ACHN (cell line): ENCODE measurements at places on chromosomes 12 and 14.

GRCh38 chr14:95273001-95273978 is 46.4 kb downstream of the CLMN start:
- no peak for DNase-seq

DNA sequence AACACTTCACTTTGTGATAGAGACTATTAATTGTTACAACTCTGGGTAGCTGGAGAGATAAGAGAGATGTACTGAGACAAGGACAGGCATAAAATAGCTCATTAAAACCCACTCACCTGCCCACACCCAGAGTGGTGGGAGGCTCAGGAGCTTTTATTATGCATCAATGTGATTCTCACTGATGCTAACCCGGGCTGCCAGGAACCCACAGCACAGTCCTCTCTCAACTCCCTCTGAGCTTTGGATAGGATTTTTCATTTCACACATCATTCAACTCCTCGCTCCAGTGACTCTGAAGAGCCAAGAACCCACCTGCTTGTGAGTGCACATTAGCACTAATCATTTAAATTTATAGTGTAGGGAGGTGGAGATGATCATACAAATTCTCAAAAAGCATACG is 827.9 kb downstream of the FLRT2 start:
- no peak for DNase-seq

DNA sequence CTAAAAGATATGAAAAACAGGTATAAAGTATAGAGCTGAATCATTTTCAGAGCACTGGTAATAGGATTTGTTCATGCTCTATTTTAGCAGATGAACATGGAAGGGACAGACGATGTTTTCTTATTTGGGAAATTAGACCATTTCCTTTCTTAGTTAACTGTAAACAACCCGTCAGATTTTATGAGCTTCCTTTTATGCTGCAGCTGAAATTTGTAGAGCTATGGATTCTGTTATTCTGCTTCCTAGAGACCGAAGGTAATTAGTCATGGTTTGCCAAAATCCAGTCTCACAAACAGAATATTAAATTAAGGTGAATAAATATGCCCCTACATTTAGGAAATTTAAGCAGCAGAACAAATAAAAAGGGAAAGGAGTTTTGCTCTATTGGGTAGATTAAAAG is 180.2 kb upstream of the SYT1 start:
- no peak for DNase-seq

DNA sequence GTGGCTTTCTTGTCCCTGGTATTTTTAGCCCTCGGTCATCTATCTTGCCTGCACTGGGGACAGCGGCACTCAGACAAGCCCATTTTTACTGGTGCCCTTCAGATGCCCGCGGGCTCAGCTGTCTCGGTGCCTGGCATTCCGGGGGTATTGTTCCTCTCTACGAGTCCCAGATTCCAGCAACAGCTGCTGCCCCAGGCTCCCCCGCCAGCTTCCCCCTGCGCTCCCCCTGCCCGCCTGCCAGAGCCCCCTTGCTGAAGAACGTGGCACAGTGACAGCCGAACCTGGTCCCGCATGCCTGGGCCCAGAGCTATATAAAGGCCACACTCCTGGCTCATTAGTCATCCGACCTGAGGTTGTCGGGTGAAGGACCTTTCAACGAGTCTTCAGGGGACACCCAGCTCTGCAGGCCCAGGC is 10.9 kb upstream of the MYL2 start:
- no peak for DNase-seq

GRCh38 chr12:56348776-56349175 is 10.1 kb downstream of the IL23A start:
- no peak for DNase-seq

GRCh38 chr12:66877925-66878324 is 199.0 kb upstream of the GRIP1 start:
- no peak for DNase-seq

GRCh38 chr12:81517296-81517695 is 241.9 kb downstream of the PPFIA2 start:
- no peak for DNase-seq

DNA sequence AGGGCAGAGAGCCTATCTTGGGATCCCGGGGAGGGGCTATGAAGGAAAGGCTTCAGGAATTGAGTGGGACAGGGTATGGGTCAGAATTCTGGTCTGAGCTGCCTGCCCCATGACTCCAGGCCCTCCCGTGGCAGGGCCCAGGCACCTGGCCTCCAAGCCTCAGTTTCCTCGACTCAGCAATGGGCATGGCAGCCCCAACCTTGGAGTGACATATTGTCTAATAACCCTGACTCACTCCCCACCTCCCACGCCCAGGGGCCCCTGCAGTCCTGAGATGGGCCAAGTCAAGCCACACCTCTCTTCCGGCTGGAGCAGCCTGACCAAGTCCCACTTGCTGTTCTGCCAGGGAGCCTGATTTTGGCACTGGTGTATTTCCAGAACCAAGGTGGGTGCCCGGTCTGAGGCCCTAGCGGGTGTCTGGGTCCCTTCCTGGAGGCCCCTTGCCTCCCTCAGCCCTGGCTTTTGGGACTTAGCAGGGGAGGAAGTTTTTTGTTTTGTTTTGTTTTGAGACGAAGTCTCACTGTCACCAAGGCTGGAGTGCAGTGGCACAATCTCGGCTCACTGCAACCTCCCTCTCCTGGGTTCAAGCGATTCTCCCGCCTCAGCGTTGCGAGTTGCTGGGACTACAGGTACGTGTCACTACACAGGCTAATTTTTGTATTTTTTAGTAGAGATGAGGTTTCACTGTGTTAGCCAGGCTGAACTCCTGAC is 40.3 kb upstream of the RCOR1 start:
- DNase-seq: no peak

DNA sequence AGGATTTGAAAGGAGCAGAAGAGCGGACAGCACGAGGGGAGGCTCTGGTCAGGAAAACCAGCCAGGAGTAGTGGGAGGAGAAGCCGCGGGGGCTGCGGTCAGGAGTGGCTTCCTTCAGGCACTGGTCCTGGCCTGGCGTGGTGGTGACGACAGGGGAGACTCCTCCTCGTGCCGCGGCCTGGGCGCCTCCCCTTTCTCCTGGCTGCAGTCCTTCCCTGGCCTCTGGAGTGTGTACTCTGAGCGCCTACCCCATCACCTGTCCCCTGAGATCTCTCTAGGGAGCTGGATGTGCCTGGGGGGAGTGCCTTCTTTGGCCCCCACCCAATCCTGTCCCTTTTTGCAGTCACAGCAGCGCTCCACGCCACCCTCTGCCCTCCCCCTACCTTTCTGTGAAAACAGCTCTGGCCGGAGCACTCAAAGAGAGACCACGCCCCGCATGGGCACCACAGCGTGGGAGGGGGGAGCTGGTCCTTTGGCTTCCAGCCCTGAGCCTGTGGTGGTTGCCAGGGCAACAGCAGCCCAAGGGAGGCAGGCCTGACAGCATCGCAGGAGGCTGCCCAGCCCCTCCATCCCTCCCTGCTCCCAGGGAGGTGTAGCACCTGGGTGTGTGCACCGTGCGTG is 125.9 kb downstream of the CALM1 start:
- peak; percentile 70 for DNase-seq

DNA sequence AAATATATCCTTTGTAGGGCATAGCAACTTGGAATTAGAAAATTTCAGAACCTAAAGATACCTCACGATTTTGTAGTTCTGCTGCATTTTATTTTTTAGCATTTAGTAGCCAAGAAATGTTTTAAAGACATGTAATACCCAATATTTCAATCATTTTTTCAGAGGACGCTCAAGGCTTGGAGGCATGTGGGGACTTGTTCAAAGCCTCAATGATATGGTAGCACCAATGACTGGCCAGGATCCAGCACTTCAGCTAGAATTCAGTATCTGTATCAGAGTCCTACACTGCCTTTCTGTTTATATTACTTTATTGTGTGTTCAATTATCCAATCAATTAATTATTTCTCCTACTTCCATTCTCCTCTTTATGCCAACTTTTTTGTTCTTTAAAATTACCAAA is 154.8 kb upstream of the NEDD1 start:
- no peak for DNase-seq

DNA sequence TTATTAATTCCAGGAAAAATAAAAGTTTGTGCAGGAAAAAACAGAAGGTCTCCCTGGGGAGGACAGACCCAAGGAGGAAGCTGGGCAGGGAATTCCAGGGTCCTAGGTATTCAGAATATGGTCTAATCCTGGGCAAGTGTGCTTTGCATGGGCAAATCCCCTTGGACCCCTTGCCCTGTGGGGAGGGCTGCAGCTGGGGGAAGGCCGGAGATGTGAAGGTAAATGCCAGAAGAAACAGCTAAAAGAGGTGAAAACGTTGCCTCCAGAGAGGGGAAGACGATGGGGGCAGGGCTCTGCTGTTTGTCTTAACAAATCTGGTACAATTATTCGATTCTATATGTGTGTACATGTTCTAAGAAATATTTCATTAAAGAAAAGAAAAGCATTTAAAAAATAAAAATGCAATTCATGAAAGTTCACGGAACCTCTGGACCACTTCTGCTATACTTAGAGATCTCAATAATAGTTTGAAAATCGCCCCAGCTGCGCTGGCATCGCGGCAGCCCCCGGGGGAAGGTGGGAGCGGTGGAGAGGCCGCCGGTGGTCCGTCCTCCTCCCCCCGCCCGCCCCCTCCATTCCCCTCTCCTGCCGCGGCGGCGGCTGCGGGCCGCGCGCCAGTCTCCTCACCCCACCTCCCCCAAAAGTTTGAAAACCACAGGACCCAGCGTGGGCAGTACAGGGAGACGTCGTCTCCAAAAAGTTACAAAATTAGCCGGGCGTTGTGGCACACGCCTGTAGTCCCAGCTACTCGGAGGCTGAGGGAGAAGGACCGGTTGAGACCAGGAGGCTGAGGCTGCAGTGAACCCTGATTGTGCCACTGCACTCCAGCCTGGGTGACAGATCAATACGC is 1.5 kb upstream of the PRPF40B start:
- no peak for DNase-seq

DNA sequence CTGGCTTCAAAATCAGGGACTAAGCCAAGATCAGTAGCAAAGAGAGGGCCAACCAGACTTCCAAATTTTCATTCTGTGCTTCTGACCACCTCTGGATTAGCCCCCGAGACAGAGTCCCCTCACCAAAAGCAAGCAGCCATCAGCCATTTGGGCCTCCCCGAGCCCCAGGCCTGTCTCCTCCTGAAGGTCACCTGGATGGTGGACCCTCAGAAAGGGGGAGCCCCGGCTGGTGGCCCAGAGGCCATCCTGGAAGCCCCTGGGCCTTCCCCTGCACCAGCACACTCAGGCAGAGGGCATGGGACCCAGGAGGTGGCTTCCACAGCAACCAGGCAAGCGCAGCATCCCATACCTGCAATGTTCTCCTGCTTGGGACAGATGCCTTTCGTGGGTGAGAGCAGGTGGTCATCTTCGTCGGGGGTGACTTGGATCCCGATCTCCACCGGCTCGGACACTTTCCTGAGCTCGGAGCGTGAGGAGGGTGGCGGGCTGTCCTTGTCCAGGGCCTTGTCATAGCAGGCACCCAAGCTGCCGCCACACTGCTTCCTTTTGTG is 14.8 kb downstream of the BCL11B start:
- no peak for DNase-seq

- DNase-seq: no peak
Observed at GRCh38 chr12:57547288-57548012, 458 bp upstream of the DCTN2 start.

GRCh38 chr14:102213984-102214658 is 74.4 kb downstream of the WDR20 start:
- peak; percentile 12 for DNase-seq

GRCh38 chr14:69300601-69301221 is 40.8 kb downstream of the GALNT16 start:
- no peak for DNase-seq

- DNase-seq: no peak
Observed at GRCh38 chr14:101186992-101187815, 283.7 kb upstream of the RTL1 start.
